HCT116 (cell line): ENCODE measurements at places on chromosomes 3 and 15. TPM values are rescaled to one million over a fixed set of nuclear protein-coding genes. Genes with fewer than 3 reads are reported as not detected.

GRCh38 chr3:194081826-194082225 lies 54.1 kb upstream of the HES1 start:
- no peak for DNase-seq

DNA sequence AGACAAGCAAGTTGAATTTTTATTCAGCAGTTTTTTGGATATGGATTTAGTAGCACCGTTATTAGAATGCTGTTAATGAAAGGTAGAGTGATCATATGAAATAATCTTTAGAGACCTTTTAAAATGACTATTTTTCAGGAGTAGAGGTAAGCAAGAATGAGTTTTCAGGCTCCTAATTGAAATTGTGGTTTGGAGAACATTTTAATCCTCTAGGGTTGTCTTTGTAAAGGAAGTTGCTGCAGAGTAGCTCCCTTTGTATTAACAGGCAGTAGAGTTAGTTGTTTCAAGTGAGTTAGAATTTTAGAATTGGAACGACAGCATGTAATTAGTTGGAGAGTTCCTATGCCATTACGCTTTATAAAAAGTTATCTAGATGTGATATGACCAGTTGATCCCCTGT lies 27.2 kb upstream of the EDEM1 start:
- DNase-seq = no peak

DNA sequence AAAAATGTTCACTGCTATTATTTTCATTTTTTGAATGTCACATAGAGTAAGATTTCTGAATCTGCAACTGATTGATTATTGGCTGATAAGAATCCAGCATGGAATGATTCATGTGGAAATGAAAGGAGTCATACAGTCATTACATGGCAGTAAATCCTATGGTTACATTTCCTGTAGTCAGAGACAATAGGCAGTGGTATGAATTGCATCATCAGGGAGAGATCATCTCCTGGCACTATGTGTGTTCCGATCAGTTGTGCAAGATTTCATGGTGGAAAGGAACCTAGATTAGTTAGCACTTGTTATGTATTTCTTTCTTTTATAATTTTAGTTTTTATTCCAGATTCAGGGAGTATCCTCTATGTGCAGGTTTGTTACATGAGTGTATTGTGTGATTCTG lies 38.8 kb downstream of the SLC12A1 start:
- no peak for DNase-seq

Gene A4GNT
- not detected for total RNA-seq
